ENCODE measurements at places on chromosomes 4 and X. TPM values are rescaled to one million over a fixed set of nuclear protein-coding genes. Genes with fewer than 3 reads are reported as not detected.
A peak's percentile ranks its signal among the peaks of the same experiment; 100 is the strongest.

- H3K4me3 ChIP-seq: peak overlapping the region; percentile 2
- no peak overlapping the region for H3K27ac ChIP-seq
- no peak for DNase-seq
- H3K27me3 ChIP-seq: no peaks in the 10 kb centered on the region
- no peaks in the 10 kb centered on the region for H3K36me3 ChIP-seq
Observed at GRCh38 chr4:40515398-40516293, 114.0 kb downstream of the RBM47 start.

DNA sequence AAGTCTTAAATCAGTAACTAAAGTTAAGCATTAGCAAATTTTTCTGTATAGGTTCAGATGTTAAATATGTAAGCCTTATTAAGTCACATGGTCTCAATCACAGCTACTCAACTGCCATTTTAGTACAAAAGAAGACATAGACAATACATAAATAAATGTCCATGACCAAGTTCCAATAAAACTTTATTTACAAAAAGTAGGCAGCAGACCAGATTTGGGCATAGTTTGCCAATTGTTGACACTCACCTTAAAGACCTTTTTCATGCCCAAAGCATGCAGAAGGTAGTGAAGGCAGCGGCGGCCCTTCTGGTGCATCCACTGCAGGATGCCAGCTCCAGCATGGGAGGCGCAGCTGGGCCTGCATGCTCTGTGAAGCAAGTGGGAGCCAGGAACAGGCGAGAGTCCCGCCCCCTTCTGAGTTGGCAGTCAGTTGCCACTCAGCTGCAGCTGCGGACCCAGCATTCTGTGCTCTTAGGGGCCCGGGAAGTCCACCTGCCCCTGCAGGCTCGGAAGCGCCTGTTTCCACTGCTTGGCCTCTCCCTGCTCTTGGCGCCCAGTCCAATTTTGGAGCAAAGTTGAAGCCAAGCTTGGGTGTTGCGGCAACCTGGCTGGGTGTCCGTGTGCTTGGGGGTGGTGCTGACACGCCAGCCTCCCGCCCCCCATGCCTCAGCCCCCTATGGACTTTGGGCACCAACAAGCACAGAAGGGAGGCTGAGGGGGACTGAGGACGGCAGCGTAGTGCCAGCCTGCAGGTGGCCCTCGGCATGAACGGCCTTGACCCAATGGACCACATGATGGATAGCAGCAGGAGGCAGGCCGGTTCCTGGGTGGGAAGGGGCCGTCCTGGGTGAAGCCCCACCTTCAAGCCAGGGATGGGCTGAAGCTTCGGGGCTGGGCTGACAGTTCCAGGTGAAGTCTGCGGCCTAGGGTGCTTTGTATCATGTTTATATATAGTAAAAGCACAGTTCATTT is 42.4 kb upstream of the PABPC4L start:
- H3K27me3 ChIP-seq: no peaks in the 10 kb centered on the region

DNA sequence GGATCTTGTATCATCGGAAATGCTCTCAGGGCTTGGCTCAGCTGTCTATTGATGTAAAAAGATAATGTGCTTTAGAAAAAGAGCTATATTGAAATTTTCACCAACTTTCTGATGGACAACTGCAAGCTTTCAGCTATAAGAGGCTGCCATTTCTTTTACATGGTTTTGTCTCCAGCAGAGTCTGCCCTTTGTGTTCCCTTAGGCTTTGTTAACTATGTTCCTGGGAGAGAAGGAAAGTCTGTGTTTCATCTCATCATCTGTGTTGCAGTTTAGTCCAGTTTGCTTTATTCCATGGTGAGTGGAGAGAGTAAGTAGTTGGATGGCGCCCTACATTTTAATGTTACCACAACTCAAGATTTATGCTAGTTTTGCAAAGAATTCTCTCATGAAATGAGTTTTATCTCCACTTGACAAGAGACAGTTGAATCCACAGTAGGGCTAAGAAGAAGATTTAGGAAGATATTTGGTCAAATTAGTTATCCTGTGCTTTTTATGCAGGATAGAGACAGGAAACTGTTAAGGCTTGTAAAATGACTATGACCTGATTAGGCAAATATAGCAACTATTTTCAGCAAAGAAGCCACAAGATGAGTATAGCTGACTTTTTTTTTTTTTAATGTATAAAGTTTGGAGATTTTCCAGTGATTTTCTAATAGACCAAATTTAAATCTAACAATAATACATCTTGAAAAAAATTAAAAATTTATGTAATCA is 16.5 kb downstream of the SEPTIN11 start:
- H3K27ac ChIP-seq: no peak overlapping the region
- no peak overlapping the region for H3K4me3 ChIP-seq
- H3K27me3 ChIP-seq: no peaks in the 10 kb centered on the region
- DNase-seq: no peak

DNA sequence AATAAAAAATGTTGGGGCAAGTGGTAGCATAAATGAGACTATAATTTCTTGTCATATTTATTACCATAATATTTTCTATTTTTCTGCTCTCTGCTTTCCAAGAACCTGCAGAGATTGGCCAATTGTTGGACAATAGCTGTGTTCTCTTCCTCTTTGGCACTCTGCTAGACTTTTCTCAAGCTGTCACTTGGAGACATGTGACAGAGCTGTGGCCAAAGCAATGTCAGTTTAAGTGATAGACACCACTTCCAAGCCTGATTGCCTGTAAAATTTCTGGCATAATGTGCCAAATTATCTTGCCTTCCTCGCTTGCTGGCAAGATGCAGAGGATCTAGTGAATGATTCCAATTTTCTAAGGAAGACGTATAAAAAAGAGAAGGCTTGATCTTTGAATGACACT is 162.2 kb upstream of the NDST4 start:
- DNase-seq: no peak
- H3K4me3 ChIP-seq: no peak overlapping the region
- no peaks in the 10 kb centered on the region for H3K27me3 ChIP-seq
- no peaks in the 10 kb centered on the region for H3K4me1 ChIP-seq
- no peaks in the 10 kb centered on the region for H3K36me3 ChIP-seq
- no peak overlapping the region for H3K27ac ChIP-seq

DNA sequence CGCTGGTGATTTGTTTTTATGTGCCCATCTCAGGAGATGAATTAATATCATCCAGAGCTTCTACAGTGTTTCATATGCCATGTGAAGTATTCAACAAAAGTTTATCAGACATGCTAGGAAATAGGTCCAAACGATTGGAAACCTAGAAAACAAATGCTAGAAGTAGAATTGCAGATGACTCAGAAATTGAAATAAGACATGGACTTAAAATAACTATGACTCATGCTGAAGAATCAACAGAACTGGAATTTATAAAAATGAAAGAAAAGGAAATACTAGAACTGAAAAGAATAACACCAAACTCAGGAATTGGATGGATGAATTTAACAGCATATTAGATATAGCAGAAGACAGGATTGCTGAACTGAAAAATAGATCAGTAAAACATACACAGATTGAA is 172.7 kb upstream of the GIMD1 start:
- DNase-seq: no peak
- H3K27ac ChIP-seq: no peak overlapping the region
- H3K27me3 ChIP-seq: no peaks in the 10 kb centered on the region
- no peak overlapping the region for H3K4me3 ChIP-seq

GRCh38 chrX:135535077-135535940 is 14.8 kb downstream of the INTS6L start:
- H3K36me3 ChIP-seq: no peaks in the 10 kb centered on the region
- H3K4me1 ChIP-seq: no peaks in the 10 kb centered on the region
- H3K4me3 ChIP-seq: no peak overlapping the region
- no peak for DNase-seq
- no peaks in the 10 kb centered on the region for H3K27me3 ChIP-seq

GRCh38 chrX:23980011-23980441 is 47.0 kb downstream of the KLHL15 start:
- no peak overlapping the region for H3K27ac ChIP-seq
- no peaks in the 10 kb centered on the region for H3K36me3 ChIP-seq
- no peak for DNase-seq

DNA sequence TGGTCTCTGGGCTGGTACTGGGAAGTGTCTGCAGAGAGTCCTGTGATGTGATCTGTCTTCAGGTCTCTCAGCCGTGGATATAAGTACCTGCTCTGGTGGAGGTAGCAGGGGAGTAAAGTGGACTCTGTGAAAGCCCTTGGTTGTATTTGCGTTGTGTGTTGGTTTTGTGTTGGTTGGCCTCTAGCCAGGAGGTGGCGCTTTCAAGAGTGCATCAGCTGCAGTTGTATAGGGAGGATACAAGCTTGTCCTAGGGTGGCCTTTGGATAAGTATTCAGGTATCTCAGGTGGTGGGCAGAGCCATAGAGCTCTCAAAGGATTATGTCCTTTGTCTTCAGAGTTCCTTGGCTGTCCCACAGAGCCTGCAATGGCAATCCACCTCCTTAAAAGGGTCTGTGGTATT is 111.6 kb downstream of the MAGEB17 start:
- no peak overlapping the region for H3K27ac ChIP-seq
- H3K36me3 ChIP-seq: no peaks in the 10 kb centered on the region
- no peaks in the 10 kb centered on the region for H3K4me1 ChIP-seq
- H3K27me3 ChIP-seq: no peaks in the 10 kb centered on the region
- no peak for DNase-seq
- H3K4me3 ChIP-seq: no peak overlapping the region

- H3K27me3 ChIP-seq: no peaks in the 10 kb centered on the region
- no peaks in the 10 kb centered on the region for H3K4me1 ChIP-seq
- DNase-seq: no peak
- H3K36me3 ChIP-seq: no peaks in the 10 kb centered on the region
- no peak overlapping the region for H3K4me3 ChIP-seq
- no peak overlapping the region for H3K27ac ChIP-seq
Observed at GRCh38 chr4:112082954-112083586, 62.2 kb upstream of the FAM241A start.

DNA sequence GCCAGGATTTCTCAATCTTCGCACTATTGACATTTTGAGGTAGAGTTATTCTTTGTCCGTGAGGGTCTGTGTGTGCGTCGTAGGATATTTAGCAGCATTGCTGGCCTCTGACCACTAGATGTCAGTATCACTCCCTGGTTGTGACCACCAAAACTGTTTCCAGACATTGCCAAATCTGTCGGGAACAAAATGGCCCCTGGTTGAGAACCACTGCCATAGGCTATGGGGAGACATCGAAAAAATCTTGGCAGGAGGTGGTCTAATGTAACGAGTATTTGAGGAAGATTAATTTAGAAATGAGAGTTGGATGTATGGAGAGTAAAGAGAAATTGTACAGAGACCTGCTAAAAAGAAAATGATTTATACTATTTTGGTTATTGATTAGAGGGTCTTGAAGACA is 108.4 kb downstream of the DOCK11 start:
- H3K36me3 ChIP-seq: no peaks in the 10 kb centered on the region
- no peak overlapping the region for H3K4me3 ChIP-seq
- H3K27ac ChIP-seq: no peak overlapping the region
- peaks cover 8% of the 10 kb centered on the region for H3K4me1 ChIP-seq
- DNase-seq: no peak

DNA sequence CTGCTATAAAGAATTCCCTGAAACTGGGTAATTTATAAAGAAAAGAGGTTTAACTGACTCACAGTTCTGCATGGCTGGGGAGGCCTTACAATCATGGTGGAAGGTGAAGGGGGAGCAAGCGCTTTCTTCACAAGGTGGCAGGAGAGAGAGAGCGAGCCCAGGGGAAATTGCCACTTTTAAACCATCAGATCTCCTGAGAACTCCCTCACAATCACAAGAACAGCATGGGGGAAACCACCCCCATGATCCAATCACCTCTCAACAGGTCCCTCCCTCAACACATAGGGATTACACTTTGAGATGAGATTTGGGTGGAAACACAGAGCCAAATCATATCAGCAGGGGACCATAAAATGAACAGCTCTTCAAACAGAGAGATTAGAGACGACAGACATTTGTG is 198.6 kb downstream of the MAGEB5 start:
- H3K27ac ChIP-seq: no peak overlapping the region
- no peaks in the 10 kb centered on the region for H3K27me3 ChIP-seq
- DNase-seq: no peak
- H3K4me3 ChIP-seq: no peak overlapping the region
- H3K36me3 ChIP-seq: no peaks in the 10 kb centered on the region
- no peaks in the 10 kb centered on the region for H3K4me1 ChIP-seq

DNA sequence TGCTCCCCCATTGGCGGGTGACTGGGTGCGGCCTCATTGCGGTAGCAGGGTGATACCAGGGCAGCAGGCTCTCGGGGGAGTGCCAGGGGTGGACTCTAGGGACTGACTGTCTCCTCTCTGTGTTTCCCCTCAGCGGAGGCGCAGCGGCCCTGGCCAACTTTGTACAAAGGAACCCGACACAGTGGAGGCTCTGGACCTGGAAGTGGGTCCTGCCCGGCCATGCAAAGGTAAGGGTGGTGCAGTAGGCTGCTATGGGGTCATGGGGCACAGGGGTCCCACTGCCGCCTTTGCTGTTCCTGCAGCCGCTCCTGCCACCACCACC is 16.3 kb downstream of the SULT1B1 start:
- no peaks in the 10 kb centered on the region for H3K4me1 ChIP-seq
- DNase-seq: no peak
- no peak overlapping the region for H3K27ac ChIP-seq
- no peaks in the 10 kb centered on the region for H3K36me3 ChIP-seq
- H3K27me3 ChIP-seq: no peaks in the 10 kb centered on the region

GRCh38 chr4:168797194-168797593 is 212.9 kb downstream of the CBR4 start:
- H3K36me3 ChIP-seq: no peaks in the 10 kb centered on the region
- H3K4me3 ChIP-seq: no peak overlapping the region
- H3K27me3 ChIP-seq: no peaks in the 10 kb centered on the region
- no peak for DNase-seq

DNA sequence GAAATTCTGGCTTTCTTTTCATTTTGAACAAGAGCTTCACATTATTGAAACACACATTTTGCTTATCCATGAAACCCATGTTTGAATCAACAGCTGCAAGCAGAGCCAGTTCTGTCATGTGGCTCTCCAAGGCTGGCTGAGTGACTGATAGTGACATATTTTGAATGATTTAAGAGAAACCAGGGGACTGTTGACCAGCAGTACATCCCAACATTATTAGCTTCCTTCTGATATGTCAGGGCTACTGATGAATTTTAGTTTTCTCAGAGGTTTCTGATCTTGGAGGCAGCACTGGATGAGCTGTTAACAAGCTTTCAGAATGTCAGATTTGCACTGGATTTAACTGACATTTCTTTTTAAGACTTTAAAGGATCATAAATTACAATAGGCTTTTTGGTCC is 74.6 kb upstream of the GRXCR1 start:
- H3K27me3 ChIP-seq: no peaks in the 10 kb centered on the region
- H3K4me1 ChIP-seq: no peaks in the 10 kb centered on the region

- H3K4me1 ChIP-seq: peaks cover 9% of the 10 kb centered on the region
- no peak for DNase-seq
- H3K36me3 ChIP-seq: no peaks in the 10 kb centered on the region
- H3K27ac ChIP-seq: peak overlapping the region; percentile 76
- H3K4me3 ChIP-seq: peak overlapping the region; percentile 60
- no peaks in the 10 kb centered on the region for H3K27me3 ChIP-seq
Observed at GRCh38 chrX:102652031-102652688, 877 bp downstream of the GPRASP1 start.

- no peak overlapping the region for H3K27ac ChIP-seq
- H3K27me3 ChIP-seq: no peaks in the 10 kb centered on the region
- H3K4me1 ChIP-seq: no peaks in the 10 kb centered on the region
- no peak overlapping the region for H3K4me3 ChIP-seq
- no peaks in the 10 kb centered on the region for H3K36me3 ChIP-seq
Observed at GRCh38 chr4:155532373-155533085, 134.1 kb upstream of the GUCY1A1 start.

The PAK3 gene
- total RNA-seq: 2.9 TPM

The HAUS3 gene
- 9.6 TPM for total RNA-seq

The CFI gene
- 15.0 TPM for total RNA-seq

The F8 gene
- 5.4 TPM for total RNA-seq

The TAF7L gene
- 2.5 TPM for total RNA-seq

The BLTP1 gene
- 94.0 TPM for total RNA-seq

The TMEM131L gene
- total RNA-seq: 17.7 TPM

The SSX1 gene
- not detected for total RNA-seq

The MTTP gene
- total RNA-seq: not detected

All from vagina (tissue), 2 donors.